ENCODE measurements at places on chromosomes 1 and 21.

GRCh38 chr21:33985117-33986050 lies 69.8 kb upstream of the ATP5PO start:
- no peak for DNase-seq

DNA sequence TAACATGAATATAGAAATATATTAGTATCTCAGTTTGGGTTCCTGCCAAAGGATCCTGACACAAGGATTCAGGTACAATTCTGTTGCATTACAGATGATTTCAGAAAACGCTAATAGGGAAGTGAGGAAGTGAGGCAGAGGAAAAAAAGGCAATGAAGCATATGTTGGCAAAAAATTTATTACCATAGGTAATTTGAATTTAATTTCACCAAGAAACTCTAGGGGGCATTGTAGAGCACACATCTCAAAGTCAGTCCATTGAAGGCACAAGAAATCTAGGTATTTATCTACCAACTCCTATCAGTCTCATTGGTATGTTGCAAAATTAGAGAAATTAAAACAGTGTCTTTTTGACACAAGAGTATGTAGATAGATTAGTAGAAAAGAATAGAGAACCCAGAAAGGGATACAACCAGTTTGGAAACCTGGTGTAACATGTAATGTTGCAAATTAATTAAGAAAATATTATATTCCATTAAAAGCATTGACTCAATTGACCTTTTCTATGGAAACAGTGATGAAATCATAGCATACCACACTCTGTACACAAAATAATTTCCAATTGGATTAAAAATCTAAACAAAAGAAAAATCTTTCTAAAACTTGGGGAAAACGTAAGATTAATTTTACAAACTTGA lies 104.9 kb upstream of the SNX7 start:
- no peak for DNase-seq

DNA sequence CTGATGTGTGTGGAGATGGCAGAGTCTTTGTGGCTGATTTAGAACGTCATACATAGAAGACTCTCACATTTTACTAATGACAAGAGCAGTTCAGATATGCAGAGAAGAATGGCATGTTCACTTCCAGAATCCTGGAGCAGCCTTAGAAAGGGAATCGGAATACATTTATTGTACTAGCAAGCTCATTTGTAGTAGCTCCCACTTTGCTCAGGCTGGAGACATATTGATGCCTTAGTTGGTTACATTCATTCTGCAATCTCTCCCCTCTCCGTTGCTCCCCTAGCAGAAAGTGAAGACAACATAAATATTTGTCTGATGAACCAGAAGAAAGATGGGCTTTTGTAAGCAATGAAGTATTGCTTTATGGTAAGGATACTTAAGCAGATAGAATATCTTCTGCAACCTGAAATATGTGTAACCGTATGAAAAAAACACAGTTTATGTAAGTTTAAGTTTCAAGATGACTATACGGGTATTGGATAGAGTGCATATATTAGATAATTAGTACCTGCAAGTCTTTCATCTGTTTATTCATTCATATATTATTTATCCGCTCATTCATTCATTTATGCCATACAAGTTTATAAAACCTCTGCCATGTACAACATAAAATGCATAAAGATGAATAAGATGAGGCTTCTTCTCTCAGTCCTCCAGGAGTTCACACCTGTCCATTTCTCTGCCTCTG lies 135.7 kb downstream of the CNIH3 start:
- no peak for DNase-seq

- no peak for DNase-seq
These were observed 40.3 kb downstream of the IER5 start for GRCh38 chr1:181128592-181129497.

- DNase-seq = no peak
These were observed 49.0 kb downstream of the SCCPDH start for GRCh38 chr1:246773213-246773641.

DNA sequence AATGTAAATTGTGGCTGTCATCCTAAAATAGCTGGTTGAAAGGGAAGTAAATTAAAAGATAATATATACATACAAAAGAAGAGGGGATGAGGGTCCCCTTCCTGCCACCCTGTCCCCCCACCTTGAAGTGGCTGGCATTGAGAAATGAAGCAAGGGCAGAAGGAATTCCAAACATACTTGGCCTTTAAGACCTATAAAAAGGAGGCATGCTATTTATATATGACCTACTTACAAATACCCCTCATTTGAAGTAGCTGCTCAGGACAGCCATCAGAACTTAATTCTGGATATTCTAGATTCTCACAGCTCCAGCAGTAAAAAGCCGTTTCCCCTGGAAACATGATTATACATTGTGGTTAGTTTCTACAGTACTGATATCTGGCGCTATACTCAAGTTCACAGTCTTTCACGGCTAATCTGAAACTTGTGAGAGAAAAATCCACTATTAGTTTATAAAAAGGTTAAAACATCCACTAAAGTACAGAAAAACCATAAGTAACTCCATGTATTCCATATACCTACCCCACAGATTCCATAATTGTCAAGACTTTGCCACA lies 9.6 kb upstream of the MAP10 start:
- no peak for DNase-seq

DNA sequence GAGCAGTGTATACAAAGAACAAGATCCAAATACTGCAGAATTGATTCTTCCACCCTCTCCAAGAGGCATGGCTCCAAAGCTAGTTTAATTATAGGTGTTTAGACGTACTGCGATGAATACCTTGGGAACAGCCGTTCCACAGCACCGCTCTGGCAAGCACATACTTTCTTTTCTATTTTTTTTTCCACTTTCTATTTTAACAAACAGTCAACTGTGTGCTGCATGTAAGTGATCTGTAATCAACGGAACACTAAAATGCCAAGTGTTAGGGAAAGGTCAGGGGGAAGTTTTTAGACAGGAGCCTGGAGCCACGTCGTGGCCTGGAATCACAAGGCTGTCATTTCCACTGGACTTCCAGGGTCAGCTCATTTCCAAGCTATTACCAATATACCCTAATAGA lies 486.4 kb upstream of the DAB1 start:
- no peak for DNase-seq

GRCh38 chr1:202834771-202835547 lies 24.2 kb downstream of the PCAT6 start:
- DNase-seq = no peak
